ENCODE measurements at places on chromosomes 3 and 15.

- DNase-seq: no peak
Observed at GRCh38 chr15:64011736-64012135, 34.5 kb downstream of the DAPK2 start.

DNA sequence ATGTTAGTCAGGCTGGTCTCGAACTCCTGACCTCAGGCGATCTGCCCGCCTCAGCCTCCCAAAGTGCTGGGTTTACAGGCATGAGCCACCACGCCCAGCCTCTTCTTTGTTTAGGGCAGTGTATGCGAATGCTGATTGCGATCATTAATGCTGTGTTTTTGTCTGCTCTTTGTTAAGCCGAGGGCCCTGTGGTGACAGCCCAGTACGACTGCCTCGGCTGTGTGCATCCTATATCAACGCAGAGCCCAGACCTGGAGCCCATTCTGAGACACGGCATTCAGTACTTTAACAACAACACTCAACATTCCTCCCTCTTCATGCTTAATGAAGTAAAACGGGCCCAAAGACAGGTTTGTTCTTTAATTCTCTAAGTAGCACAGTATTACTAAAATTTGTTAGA is 7.8 kb downstream of the KNG1 start:
- DNase-seq: no peak

DNA sequence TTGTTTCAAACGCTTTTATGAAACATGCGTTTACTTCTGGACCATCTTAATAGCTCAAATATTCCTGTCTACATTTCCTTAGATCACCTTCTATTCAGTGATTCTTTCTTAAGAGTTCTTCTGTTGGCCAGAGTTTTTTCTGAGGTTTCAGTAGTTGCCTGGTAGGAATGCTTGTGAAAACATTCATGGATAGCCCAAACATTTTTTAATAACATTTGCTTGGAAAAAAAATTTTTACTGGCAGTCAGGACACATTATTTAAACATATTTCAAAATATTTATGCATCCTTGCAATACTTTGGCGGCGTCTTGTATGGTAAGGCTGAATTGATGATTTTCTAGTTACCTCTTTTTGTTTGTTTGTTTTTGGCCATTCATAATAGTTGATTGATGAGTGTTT is 47.4 kb upstream of the ZBTB20 start:
- no peak for DNase-seq

DNA sequence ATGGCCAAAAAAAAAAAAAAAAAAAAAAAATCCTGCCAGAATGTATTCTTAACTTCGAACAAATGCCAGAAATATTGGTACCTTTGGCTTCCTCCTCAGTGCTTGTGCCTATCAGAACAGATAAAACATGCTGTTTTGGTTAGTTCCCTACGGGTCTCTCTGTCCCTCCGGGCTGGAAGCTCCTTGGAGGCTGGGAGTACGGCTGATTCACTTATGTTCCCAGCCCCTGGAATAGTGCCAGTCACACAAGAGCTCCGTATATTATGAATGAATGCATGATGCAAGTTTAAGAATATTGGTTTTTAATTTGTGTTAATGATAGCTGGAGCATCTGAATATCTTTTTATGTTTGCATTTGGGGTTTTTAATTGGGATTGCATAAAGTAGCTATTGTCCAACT is 44.0 kb downstream of the NR2F2 start:
- DNase-seq: no peak

GRCh38 chr15:62845241-62846126 is 197.1 kb upstream of the TPM1 start:
- no peak for DNase-seq

DNA sequence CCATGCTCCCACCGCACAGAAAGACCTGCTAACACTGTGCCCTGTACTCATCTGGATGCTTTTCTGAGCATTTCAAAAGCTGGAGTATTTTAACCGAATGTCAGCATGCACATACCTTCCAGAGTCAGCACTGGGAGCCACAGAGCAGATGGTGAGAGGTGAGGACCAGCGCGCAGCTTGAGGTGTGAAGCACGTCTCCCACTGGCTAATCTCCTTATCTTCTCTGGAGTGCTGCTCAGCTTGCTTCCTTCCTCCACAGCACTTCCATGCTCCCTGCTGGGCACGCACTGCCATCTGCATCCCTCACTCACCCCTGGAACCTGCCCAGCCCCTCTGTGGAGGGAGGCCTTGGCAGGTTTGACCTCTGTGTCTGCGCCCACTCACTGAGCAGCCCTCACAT is at the start of gene GNB5:
Gene GNB5, minus strand, starts transcription at position 186 of the 400 bp plus-strand sequence. CDS start 6,716 bp downstream, outside the sequence.
- DNase-seq: no peak

DNA sequence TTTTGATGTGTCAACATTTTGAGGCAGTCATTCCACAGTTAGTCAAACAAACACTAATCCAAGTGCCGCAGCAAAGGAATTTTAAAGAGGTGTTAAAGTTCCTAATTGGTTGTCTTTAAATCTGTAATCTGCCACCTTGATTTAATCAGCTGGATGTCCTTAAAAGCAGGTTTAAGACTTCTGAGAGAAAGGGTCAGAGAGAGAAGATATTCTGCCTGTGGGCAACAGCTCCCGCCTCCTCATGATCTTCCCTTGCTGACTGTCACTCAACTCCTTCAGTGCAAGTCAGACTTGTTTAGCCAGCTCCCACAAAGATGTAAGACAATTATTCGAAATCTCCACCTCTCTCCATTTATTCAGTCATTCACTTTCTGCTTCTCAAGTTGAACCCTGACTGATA is 92.6 kb upstream of the MYRIP start:
- no peak for DNase-seq

DNA sequence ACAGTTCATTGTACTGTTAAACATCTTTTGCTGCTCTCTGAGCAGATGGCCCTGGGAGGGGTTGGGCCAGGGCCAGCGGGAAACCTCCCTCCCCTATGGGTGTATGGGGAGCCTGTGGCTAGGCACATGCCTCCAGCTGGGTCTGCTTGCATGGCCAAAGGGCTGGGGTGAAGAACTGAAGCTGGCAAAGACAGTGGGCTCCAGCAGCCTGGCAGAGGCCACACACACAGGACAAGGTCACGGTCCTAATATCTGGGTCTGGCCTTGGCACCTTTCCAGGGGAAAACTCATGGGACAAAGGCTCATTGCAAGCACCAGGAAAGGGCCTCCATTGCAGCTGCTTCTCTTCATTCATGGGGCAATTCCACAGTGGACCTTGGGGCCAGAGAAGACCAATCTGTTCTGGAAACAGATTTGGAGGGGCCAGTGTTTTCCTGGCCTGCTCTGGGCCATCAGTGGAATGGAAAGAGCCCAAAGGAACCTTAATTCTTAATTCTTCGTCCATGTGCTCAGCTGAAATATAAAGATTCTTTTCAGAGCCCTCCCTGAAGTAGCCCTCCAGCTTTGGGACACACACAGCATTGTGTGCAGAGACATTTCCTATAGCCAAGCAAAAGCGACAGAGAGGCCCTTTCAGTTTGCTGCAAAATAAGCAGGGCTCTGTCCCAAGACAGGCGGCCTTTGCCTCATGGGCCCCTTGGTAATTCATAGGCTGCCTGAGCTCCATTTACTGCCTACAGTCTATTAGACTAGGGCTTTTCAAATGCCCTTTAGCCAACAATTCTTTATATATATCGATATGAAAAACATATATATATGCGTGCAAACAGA is 11.3 kb upstream of the LIMD1 start:
- no peak for DNase-seq

GRCh38 chr15:68910816-68911215 is 19.5 kb upstream of the SPESP1 start:
- no peak for DNase-seq

GRCh38 chr3:195247863-195248189 is 23.1 kb downstream of the XXYLT1 start:
- DNase-seq: no peak

GRCh38 chr3:186418671-186419145 is 56.7 kb upstream of the DGKG start:
- no peak for DNase-seq

DNA sequence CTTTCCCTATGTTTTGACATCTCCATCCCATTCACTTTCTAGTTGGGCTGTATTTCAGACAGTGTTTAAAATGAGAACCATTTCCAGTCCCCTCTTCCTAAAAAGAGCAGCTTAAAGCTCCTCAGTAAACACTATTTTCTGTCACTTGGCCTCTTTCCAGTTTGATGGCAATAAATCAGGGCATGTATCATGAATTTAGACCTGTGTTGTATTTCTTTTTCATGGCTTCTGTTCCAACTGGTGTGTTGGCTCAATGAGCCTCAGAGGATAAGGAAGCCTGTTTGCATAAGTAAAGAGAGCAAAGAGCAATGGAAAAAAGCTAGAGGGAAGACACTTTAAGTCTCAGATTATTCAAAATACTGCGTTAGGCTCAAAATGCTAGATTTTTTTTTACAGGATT is 7.2 kb downstream of the CCDC80 start:
- no peak for DNase-seq

DNA sequence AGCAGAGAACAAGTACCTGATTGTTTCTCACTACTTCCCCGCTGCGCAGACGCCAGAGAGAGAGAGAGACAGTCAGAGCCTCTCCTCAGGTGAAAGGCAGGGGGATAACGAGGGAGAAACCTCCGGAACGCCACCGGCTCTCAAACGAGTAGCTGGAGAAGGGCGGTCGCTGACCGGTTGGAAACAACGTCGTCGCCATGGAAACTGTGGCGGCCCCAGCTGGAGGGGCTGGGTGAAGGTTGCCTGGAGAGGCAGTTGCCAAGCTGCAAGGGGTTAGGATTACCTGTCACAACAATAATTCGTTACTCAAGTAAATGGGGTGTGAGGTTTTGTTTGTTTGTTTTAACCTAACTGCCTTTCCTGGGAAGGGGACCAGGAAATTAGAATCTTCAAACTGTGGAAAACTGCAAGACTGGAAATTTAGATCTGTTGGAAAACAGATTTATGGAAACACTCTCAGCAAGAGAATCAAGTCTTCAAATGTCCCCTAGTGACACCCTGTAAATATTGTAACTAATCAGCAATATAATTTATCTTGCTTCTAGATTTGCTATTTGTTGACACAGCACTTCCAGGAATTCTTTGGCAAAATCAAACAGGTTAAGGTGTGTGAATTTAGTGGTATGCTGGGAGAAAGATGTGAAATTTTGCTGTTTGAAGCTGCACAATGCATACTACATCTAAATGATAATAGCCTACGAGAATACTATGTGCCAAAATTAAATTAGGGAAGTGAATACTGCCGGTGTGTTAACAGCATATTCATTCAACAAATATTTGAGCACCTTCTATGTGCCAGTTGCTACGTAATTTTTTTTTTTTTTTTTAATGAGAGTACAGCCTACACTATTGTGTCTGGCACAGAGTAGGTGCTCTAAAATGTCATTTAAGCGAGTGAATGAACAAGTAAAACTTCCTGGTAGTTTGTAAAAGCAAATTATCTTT is at the start of gene DNAH12:
Gene DNAH12, minus strand, starts transcription at position 164 of the 945 bp plus-strand sequence. CDS start 1,474 bp downstream, outside the sequence.
- DNase-seq: no peak

GRCh38 chr15:56683908-56684307 is 49.4 kb downstream of the ZNF280D start:
- no peak for DNase-seq

GRCh38 chr3:10707400-10708215 is 108.4 kb upstream of the SLC6A11 start:
- DNase-seq: no peak

- no peak for DNase-seq
Observed at GRCh38 chr3:111769992-111770352, 89.1 kb upstream of the PHLDB2 start.

GRCh38 chr15:28943611-28944230 is 57.9 kb downstream of the APBA2 start:
- no peak for DNase-seq

- no peak for DNase-seq
Observed at GRCh38 chr3:24763393-24763792, 268.7 kb upstream of the THRB start.

Data from cortex of kidney (tissue), 1 donor.